ENCODE measurements at places on chromosomes 7 and 10.

- DNase-seq = no peak
These were observed 105.3 kb downstream of the DGKI start for GRCh38 chr7:137741443-137741842.

- no peak for DNase-seq
These were observed 68.9 kb upstream of the COL13A1 start for GRCh38 chr10:69732826-69733150.

DNA sequence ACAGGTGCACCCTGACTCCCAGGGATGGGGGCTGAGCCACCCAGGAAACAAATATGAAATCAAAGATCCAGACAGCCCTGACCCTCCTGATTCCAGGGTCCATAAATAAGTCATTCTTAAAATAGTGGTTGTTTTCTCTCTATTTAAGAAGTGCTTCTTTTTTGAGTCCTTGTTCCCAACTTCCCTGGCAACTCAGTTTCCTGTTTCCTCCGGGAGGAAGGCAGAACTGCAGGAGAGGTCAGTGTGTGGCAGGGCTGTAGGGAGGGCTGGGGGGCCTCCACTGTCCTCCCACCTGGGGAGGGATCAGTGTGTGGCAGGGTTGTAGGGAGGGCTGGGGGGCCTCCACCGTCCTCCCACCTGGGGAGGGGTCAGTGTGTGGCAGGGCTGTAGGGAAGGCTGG, 88.7 kb upstream of the PDGFA start:
- no peak for DNase-seq

DNA sequence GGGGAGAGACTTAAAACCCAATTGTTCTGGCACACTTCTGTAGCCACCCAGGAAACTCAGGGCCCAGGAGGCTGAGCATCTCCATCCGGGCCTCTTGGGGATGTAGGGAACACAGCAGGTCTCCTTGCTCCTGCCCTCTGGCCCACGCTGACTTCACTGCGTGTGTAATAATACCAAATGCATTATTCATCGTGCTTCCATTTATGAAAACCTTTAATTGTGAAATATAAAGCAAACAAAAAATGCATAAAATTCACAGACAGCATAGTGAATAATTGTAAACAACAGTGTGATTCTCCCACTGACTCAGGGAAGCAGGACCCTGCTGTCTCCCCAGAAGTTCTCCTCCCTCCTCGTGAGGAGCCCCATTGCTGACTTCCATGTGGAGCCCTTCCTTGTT, 70.3 kb upstream of the SHH start:
- DNase-seq = no peak

DNA sequence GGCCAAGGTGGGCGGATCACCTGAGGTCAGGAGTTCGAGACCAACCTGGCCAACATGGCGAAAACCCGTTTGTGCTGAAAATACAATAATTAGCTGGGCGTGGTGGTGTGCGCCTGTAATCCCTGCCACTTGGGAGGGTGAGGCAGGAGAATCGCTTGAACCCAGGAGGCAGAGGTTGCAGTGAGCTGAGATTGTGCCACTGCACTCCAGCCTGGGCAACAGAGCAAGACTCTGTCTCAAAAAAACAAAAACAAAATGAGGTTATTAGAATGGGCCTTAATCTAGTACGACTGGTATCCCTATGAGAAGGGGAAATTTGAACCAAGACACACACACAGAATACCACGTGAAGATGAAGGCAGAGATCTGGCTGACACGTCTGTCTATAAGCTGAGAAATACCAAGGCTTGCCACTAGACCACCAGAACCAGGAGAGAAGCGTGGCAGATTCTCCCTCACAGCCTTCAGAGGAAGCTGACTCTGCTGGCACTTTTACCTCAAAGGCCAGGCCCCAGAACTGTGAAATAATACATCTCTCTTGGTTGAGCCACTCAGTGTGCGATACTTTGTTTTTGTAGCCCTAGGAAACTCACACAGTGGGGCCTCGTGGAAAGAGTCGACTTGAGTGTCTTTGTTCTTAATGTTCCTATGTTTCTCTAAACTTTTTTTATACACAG, 59.6 kb downstream of the TMEM209 start:
- no peak for DNase-seq

- no peak for DNase-seq
These were observed 308.3 kb upstream of the IGFBP3 start for GRCh38 chr7:46229409-46229808.

DNA sequence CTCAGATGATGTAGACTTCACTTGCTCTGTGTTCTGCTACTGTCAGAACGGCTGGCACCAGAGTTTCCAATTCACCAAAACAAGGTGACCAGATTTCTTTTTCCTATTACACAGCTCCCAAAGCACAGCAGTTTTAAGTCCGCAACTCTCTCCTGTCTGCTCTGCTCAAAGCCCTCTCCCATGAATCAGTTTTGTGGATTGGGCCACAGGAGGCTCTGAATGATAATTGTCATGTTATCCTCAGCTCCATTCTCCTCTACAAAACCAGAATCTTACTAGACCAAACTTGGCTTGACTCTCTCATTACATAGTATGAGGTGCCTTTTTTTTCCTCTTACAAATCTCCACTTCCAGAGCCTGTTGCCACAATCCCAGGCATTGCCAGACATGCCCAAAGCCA, 223.5 kb downstream of the SNX13 start:
- no peak for DNase-seq

DNA sequence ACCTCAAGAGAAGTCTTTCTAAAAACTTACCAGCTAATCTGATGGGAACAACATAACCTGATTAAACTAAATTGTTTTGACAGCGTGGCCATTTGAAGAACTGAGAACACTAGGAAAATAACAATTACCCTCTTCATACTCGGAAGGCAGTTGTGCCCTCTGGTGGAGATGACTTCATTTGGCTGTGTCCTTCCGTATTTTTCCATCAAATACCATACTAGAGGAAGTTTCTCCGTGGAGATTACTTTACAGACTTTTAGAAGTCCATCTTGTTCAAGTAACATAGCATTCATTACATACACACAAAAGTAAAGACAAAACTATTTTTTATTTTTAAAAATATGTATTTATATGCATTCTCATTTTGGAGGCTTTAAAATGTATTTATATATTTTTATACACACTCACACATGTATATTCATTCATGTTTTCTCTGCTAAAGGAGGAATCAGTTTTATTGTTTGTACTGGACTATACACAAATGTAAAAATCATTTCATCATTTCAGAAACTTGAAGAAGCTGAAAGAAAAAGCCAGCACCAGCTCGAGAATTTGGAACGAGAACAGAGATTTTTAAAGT, 25.2 kb downstream of the SMNDC1 start:
- peak; percentile 0 for DNase-seq

DNA sequence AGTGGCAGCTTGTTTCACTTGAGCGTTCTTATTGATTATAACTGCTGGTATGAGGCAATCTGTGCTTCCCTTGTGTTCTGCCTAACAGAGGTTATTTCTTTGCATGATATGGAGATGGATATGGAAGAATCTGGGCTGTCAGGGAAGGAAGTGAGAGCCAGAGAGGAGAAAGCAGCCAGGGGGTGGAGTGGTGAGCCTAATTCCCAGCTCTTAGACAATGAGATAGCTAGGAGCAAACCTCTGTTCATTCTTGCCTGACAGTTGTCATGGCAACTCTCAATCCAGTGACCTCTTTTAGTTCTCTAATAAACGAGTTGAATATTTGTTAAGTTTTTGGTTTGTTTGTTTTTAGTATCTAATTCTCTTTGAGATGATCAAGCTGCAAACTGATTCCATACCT, 214.3 kb downstream of the NRG3 start:
- no peak for DNase-seq

DNA sequence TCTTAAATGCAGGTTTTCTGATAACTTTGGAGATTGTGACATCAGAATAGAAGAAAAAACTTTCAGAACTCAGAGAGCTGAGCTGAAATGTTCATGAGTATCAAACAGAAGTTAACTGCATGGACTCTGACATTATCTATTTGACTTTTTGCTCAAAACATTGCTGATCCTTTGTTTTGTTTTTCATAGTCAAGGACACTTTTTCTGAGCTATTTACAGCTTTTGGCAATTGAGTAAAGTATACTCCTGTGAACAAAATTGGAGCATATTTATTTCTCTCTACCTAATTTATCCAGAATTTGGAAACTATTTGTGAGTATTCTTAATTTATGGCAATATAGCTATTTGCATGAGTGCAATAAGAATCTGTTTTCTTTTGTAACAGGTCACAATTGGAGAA, 11.1 kb downstream of the KCP start:
- no peak for DNase-seq

GRCh38 chr7:28520074-28521015, 108.0 kb downstream of the CREB5 start:
- DNase-seq = no peak

GRCh38 chr7:122059542-122059941, 84.5 kb downstream of the AASS start:
- DNase-seq = no peak

GRCh38 chr10:5945561-5946418, 31.6 kb downstream of the IL15RA start:
- DNase-seq = no peak

- no peak for DNase-seq
These were observed 25.5 kb downstream of the LDB3 start for GRCh38 chr10:86693721-86694369.

DNA sequence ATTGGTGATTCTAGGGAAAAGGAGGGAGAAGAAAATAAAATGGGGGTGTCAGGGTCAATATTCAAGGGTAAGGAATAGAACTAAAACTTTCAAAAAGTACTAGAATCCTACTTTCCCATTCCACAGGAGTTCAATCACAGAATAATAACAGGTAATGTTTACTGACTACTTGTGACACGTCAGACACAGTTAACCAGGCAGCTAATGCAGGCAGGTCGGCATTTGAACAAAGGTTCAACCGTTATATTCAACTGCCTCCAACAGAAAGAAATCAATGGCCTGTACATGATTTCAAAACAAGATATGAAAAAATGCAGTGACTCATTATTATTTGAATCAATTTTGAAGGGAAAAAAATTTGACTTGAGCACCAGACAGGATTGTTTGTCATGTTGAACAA, 3.1 kb downstream of the ASB15 start:
- DNase-seq = no peak

- DNase-seq = no peak
These were observed 91.0 kb upstream of the FAM20C start for GRCh38 chr7:101146-102046.

DNA sequence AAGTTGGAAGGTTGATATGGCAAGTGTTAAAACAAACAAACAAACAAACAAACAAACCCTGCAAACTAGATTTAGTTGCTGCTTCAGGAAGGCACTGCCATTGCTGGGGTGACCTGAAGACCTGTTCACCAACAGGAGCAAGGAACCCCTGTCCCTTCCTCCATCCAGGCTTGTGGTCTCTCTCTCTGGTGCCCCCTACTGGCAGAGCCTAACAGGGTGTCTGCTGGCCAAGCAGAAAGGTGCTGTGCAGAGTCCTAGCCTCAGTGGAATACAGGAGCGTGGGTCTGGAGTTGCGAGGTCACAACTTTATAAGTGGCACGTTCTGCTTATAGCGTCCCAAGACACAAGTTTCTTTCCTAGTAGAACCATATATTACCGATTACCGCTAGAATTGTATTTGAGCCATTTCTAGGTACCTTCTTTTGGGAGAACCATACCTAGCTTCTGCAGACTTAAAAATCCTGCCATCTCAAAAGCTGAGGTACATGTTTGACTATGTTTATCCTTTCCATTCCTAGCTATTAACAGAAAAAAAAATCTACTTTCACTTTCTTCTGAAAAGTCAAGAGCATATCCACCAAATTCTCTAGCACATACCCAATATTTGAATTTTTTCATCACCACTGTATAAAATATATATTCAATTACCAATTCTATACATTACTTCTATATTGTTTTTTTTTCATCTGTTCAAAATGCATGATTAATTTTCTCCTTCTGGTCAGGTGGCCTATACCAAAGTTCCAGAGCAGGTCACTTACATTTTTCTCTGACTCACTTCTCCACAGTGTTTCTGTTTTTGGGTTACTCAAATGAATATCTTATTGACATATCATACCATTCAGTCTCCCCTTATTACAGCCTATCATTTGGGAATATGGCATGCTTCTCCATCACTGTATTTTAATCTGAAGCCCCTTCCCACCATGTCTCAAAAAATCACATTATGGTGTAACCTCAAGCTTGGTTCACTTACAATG, 29.1 kb upstream of the CALD1 start:
- DNase-seq = no peak

DNA sequence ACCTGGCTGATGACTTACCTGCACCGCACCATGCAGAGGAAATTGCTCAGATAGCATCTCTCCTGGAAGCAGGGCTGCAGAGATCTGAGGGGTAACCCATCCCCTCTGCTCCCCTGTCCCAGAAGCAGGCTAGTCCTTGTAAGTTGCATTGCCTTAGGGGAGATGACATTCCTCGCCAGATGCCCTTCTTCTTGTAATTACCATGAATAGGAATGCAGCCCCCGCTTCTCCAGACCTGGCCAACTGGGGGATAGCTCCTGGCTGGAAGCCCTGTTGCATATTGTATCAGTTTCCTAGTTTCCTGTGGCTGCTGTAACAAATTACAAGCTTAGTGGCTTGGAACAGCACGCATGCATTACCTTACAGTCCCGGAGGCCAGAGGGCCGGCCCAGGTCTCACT, 47.5 kb upstream of the EN2 start:
- no peak for DNase-seq

DNA sequence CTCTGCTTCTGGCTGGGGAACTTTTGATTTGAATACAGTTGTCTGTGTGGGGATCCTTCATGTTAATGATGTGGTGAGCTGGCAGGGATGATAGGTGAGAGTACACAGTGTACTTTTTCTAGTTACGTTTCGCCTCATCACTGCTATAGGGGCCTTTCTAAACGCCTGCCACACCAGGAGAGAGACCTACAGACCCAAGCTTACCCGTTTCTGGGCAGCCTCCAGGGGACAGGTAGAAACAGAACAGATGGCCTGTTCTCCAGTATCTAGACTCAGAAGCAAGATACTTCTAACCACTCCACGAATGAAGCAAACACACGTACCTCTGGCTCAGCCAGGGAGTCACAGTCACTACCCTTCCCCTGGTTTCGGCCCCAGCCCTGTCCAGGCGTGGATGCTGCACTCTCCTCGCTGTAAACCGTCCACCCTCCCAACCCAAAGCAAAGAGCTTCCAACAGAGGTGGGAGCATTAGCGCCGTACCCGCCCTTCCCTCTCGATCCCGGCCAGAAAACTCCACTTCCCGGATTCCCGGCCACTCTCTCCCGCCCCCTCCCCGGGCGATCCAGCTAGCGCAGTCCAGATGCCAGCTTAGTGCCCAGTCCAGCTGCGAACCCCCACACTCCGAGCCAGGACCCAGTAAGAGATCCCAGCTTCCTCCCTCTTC, 1.2 kb downstream of the CCDC6 start:
- DNase-seq = no peak

- no peak for DNase-seq
These were observed 6.1 kb downstream of the NRF1 start for GRCh38 chr7:129617652-129618051.

DNA sequence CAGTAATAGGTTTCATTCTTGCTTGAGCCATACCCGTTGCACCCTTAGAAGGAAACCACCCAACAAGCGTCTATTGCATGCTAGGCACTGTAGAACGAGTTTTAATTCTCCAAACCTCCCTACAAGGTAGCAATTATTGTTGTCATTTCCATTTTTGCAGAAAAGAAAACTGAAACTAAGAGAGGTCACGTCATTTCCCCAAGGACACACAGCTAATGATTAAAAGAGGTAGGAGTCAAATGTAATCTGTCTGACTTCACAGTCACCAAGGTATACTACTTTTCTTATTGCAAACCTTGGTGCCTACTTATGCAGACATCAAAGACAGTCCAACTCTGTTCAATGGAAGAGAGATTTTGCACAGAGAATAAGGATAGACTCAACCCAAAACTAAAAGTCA, 49.1 kb upstream of the C1QL3 start:
- DNase-seq = no peak
